ENCODE measurements at places on chromosomes 2 and 18. TPM values are rescaled to one million over a fixed set of nuclear protein-coding genes. Genes with fewer than 3 reads are reported as not detected.

Gene RNF144A
- 9.9 TPM for total RNA-seq

Gene CCDC85A
- 0.32 TPM for total RNA-seq

Gene HNMT
- 1.3 TPM for total RNA-seq

Gene ASAP2
- total RNA-seq, result 49.8 TPM

Gene CDH7
- total RNA-seq, result not detected

Gene PROM2
- total RNA-seq, result 0.01 TPM

Gene TDRD15
- not detected for total RNA-seq

Gene GDF7
- 0.09 TPM for total RNA-seq

Gene SLC5A7
- not detected for total RNA-seq

Gene MPV17
- total RNA-seq, result 83.0 TPM

Gene DLX1
- total RNA-seq, result 2.8 TPM

Gene SPDYA
- total RNA-seq, result 0.20 TPM

Gene CEP68
- 11.5 TPM for total RNA-seq

Gene GAD1
- 0.39 TPM for total RNA-seq

Gene GALNT5
- 1.9 TPM for total RNA-seq

Gene CKAP2L
- total RNA-seq, result 12.3 TPM

Gene C1QL2
- 0.48 TPM for total RNA-seq

Gene ZNF804A
- not detected for total RNA-seq

Gene DYNAP
- total RNA-seq, result not detected

Gene TPO
- 0.14 TPM for total RNA-seq

Gene SCN9A
- total RNA-seq, result 1.9 TPM

Gene UGP2
- total RNA-seq, result 113 TPM

Gene KCNIP3
- total RNA-seq, result 1.4 TPM

Gene IL1RL1
- total RNA-seq, result 1.0 TPM
